ENCODE measurements at places on chromosomes 1 and 21. TPM values are rescaled to one million over a fixed set of nuclear protein-coding genes. Genes with fewer than 3 reads are reported as not detected.

DNA sequence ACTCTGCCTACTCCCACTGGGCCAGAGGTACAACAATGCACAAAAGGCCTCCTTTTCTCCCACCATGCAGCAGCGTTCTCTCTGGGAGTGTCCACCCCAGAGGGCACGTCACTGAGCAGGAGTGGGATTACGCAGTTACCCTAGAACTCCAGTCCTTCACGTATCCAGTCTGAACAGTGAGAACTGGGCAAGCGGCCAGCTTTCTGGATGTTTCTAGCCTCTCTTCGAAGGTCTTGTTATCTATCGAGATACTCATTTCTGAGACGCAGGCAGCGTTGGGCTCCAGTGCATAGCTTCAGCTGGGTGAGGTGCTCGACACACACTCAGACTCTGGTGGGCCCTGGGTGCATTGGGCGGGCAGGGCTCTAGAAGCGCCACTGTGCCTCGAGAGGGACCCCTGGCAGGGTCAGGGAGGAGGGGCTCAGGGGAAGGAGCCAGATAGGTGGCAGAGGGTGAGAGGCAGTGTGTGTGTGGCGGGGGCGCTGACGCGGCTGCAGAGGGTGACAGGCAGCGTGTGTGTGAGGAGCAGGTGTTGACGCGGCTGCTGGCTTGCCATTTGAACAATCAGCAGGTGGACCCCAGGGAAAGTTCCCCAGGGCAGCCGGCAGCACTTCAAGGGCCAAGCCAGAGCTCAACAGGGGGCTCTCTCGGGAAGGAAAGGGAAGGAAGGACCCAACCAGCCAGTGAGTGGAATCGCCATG lies 27.9 kb downstream of the PRDM15 start:
- no peak overlapping the region for H3K4me3 ChIP-seq
- no peaks in the 10 kb centered on the region for H3K27me3 ChIP-seq
- H3K4me1 ChIP-seq, result no peaks in the 10 kb centered on the region

- peaks cover 64% of the 10 kb centered on the region for H3K4me1 ChIP-seq
- DNase-seq, result no peak
- peaks cover 3% of the 10 kb centered on the region for H3K27me3 ChIP-seq
Measured at GRCh38 chr1:156153362-156153761, at the start of gene SEMA4A. Gene SEMA4A, plus strand, starts transcription at chr1:156153585. Its CDS starts 994 bp downstream, at chr1:156154579.

GRCh38 chr1:35448344-35448801 lies 108.8 kb downstream of the KIAA0319L start:
- DNase-seq, result no peak
- H3K27me3 ChIP-seq, result no peaks in the 10 kb centered on the region
- no peak overlapping the region for H3K4me3 ChIP-seq
- H3K27ac ChIP-seq, result no peak overlapping the region
- peaks cover 20% of the 10 kb centered on the region for H3K4me1 ChIP-seq

- H3K27me3 ChIP-seq, result peaks cover 53% of the 10 kb centered on the region
- H3K36me3 ChIP-seq, result no peaks in the 10 kb centered on the region
- no peak overlapping the region for H3K27ac ChIP-seq
- no peak for DNase-seq
- H3K4me1 ChIP-seq, result peaks cover 12% of the 10 kb centered on the region
Measured at GRCh38 chr1:162939035-162939434, 78.1 kb upstream of the CCDC190 start.

DNA sequence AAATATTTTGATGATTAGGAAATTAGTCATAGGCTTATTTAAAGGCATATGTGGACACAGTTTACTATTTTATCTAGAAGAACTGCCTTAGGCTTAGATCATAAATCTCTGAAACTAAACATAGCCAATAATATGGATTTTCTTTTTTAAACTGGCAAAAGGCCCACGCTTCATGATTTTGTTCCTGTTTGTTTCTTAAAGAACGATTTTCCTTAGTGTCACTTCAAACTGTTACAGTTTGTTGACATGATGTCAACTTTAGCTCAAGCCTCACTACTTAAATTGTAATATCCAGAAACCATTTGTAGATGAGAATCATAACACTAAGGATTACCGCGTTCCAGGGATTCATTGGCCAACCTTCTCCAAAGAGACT lies 322.6 kb downstream of the HHIPL2 start:
- no peaks in the 10 kb centered on the region for H3K4me1 ChIP-seq
- H3K4me3 ChIP-seq, result no peak overlapping the region
- no peaks in the 10 kb centered on the region for H3K27me3 ChIP-seq
- peaks cover 3% of the 10 kb centered on the region for H3K36me3 ChIP-seq
- no peak for DNase-seq

- no peaks in the 10 kb centered on the region for H3K4me1 ChIP-seq
- no peak overlapping the region for H3K4me3 ChIP-seq
- no peaks in the 10 kb centered on the region for H3K36me3 ChIP-seq
- peaks cover 7% of the 10 kb centered on the region for H3K27me3 ChIP-seq
Measured at GRCh38 chr1:27087371-27088220, 67.3 kb downstream of the SLC9A1 start.

DNA sequence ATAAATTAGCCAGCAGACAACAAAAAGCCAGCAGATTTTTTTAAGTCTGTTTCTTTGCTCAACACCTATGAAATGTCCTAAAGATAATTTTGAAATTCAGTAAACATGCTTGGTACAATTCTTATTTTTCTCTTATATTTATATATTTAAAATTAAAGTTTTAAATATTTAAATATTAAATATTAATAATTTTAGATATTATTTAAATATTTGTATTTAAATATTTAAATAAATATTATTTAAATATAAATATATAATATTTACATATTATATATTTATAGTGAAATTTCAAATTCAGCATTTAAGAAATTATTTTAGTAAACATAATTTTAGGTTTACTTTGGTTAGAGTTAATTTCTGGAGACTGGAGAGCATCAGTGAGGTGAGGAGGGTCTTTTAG lies 1554.2 kb downstream of the NCAM2 start:
- no peaks in the 10 kb centered on the region for H3K36me3 ChIP-seq
- H3K27me3 ChIP-seq, result no peaks in the 10 kb centered on the region
- H3K4me3 ChIP-seq, result no peak overlapping the region
- H3K4me1 ChIP-seq, result no peaks in the 10 kb centered on the region
- no peak overlapping the region for H3K27ac ChIP-seq
- no peak for DNase-seq

DNA sequence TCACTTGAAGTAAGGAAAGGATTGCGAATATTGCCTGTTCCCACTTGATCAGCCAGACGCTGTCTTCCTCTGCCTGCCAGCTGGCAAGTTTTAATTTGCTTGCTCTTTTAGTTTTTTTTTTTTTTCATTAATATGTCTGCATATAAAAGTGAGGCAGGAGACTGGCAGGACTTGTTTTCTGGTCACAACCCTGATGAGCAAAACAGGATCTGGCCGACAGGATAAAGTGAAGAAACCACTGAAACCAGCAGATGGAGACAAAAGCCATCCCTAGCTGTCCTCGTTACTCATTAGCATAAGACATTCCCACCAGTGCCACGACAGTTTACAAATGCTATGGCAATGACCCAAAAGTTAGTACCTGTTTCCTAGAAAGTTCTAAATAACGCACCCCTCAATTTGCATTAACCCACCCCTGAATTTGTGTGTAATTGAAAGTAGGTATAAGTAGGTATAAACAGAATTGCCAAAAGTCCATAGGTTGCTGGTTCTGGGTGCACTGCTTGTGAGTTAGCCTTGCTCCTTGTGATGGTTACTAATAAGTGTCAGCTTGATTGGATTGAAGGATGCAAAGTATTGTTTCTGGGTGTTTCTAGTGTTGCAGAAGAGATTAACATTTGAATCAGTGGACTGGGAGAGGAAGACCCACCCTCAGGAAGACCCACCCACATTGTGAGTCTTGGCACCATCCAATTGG lies 60.8 kb downstream of the ZNF684 start:
- peaks cover 3% of the 10 kb centered on the region for H3K27me3 ChIP-seq
- peaks cover 12% of the 10 kb centered on the region for H3K4me1 ChIP-seq
- no peaks in the 10 kb centered on the region for H3K36me3 ChIP-seq
- DNase-seq, result no peak
- no peak overlapping the region for H3K27ac ChIP-seq
- no peak overlapping the region for H3K4me3 ChIP-seq

DNA sequence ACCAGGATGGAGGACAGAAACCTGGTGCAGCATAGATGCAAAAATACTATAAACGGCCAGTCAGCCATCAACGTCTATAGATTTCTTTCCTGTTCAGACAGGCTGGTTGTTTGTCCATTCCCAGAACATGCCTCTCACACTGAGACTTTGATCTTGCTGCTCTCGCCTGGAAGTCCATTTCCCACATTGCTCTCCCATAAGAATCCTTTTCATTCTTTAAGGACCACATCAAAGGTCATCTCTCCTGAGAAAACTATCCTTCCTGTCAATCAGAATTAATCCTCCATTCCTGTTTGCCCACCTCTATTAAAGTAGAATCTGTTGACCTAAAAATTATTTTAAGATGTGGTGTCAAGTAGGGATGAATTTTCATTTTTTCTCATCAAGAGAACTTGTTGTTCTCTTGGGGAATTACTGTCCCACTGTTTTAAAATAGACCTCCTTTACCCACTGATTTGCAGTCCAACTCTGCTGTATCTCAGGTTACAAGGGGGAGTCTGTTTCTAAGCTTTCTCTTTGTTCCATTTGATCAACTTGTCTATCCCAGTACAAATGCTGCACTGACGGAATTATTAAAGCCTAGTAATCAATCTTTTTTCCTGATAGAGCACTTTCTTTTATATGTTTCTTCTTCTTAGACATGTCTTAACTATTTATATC lies 172.7 kb downstream of the PATJ start:
- peaks cover 19% of the 10 kb centered on the region for H3K36me3 ChIP-seq
- no peak for DNase-seq
- no peak overlapping the region for H3K27ac ChIP-seq
- no peaks in the 10 kb centered on the region for H3K4me1 ChIP-seq
- no peaks in the 10 kb centered on the region for H3K27me3 ChIP-seq
- no peak overlapping the region for H3K4me3 ChIP-seq

GRCh38 chr1:214396330-214396729 lies 115.4 kb downstream of the SMYD2 start:
- peaks cover 13% of the 10 kb centered on the region for H3K4me1 ChIP-seq
- no peak for DNase-seq
- no peaks in the 10 kb centered on the region for H3K36me3 ChIP-seq

GRCh38 chr1:27395441-27396195 lies 3.2 kb downstream of the GPR3 start:
- H3K4me1 ChIP-seq, result peaks cover 7% of the 10 kb centered on the region
- H3K36me3 ChIP-seq, result no peaks in the 10 kb centered on the region
- H3K27ac ChIP-seq, result no peak overlapping the region
- H3K27me3 ChIP-seq, result no peaks in the 10 kb centered on the region
- no peak overlapping the region for H3K4me3 ChIP-seq

DNA sequence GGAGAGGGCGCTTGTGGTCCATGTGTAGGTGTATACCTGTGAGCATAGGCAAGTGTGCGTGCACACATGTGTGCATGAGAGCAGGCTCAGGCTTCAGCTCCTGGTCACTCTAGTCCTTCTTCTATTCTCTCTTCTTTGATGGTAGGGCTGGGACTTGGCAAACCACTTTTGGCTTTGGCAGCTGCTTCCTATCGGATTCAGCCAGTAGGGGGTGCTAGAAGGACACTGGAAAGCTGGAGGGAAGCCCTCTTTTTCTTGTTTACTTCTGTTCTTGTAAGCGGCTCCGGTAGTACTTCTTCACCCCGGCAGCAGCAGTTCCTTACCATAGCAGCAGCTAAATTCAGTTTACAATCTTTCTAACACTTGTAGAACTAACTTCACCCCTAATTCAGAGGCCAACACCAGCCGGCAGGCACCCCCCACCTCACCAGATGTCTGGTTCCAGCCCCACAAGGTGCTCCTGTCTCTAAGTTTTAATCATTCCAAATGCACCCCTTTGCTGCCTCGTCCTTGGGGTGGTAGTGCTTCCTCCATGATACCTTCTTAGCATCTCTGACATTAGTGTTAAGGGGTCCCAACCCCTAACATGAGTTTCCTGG lies 25.1 kb downstream of the NENF start:
- H3K27me3 ChIP-seq, result no peaks in the 10 kb centered on the region
- no peak overlapping the region for H3K4me3 ChIP-seq
- H3K36me3 ChIP-seq, result no peaks in the 10 kb centered on the region

The FNDC10 gene
- 2.9 TPM for total RNA-seq

The ITLN2 gene
- not detected for total RNA-seq

The EIF2D gene
- 113 TPM for total RNA-seq

The NKAIN1 gene
- total RNA-seq, result not detected

The CELA3A gene
- not detected for total RNA-seq

The CLCA4 gene
- not detected for total RNA-seq
